Uterine smooth muscle cell (primary cell): ENCODE measurements at places on chromosomes 7 and 10. TPM values are rescaled to one million over a fixed set of nuclear protein-coding genes. Genes with fewer than 3 reads are reported as not detected.

NKX2-3 gene
- total RNA-seq, result not detected in 2 replicates

SLC29A3 gene
- total RNA-seq, result 0.62 and 0.66 TPM in 2 replicates

VWC2 gene
- total RNA-seq, result under 0.01 TPM in 1 of 2 replicates, not detected in the other

LRMDA gene
- 0.55 and 0.87 TPM in 2 replicates for total RNA-seq

TEX36 gene
- not detected in 2 replicates for total RNA-seq

COL28A1 gene
- 0.55 and 0.87 TPM in 2 replicates for total RNA-seq

COL17A1 gene
- under 0.01 and 0.33 TPM in 2 replicates for total RNA-seq

FGFBP3 gene
- total RNA-seq, result 0.66 and 0.75 TPM in 2 replicates

RUFY2 gene
- 21.1 and 29.3 TPM in 2 replicates for total RNA-seq

FAM180A gene
- total RNA-seq, result 6.4 and 24.9 TPM in 2 replicates

BAMBI gene
- total RNA-seq, result 0.77 and 2.9 TPM in 2 replicates

ACBD7 gene
- 2.9 and 4.5 TPM in 2 replicates for total RNA-seq

CTAGE8 gene
- 0.44 TPM in 1 of 2 replicates, not detected in the other for total RNA-seq

CXCL12 gene
- 16.2 and 25.2 TPM in 2 replicates for total RNA-seq

LRGUK gene
- total RNA-seq, result 0.12 and 0.22 TPM in 2 replicates

ELN gene
- total RNA-seq, result 0.89 and 2.6 TPM in 2 replicates

LEP gene
- 0.12 TPM in 1 of 2 replicates, not detected in the other for total RNA-seq
